ENCODE measurements at places on chromosomes 13 and 19.

GRCh38 chr19:35741203-35741515 lies 1.1 kb downstream of the IGFLR1 start:
- no peak for DNase-seq

DNA sequence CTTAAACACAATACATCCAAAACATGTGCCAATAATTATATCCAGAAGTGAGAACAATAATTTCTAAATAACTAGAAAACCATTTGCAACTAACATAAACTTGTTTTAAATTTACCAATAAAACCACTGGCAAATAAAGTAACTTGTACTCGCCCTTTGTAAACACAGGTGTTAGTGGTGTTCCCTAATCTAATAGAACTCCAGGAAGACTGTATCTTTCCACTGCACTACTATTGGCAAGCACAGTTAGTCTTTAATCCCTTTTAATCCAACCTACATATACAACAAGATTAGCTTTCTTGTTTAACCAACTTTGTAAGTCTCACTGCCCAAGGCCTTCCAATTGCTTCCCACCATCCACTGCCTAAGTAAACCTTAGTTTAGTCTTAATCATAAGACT lies 79.5 kb downstream of the PCDH9 start:
- no peak for DNase-seq

- DNase-seq, result no peak
Measured at GRCh38 chr19:40053491-40053890, 2.5 kb downstream of the ZNF780B start.

DNA sequence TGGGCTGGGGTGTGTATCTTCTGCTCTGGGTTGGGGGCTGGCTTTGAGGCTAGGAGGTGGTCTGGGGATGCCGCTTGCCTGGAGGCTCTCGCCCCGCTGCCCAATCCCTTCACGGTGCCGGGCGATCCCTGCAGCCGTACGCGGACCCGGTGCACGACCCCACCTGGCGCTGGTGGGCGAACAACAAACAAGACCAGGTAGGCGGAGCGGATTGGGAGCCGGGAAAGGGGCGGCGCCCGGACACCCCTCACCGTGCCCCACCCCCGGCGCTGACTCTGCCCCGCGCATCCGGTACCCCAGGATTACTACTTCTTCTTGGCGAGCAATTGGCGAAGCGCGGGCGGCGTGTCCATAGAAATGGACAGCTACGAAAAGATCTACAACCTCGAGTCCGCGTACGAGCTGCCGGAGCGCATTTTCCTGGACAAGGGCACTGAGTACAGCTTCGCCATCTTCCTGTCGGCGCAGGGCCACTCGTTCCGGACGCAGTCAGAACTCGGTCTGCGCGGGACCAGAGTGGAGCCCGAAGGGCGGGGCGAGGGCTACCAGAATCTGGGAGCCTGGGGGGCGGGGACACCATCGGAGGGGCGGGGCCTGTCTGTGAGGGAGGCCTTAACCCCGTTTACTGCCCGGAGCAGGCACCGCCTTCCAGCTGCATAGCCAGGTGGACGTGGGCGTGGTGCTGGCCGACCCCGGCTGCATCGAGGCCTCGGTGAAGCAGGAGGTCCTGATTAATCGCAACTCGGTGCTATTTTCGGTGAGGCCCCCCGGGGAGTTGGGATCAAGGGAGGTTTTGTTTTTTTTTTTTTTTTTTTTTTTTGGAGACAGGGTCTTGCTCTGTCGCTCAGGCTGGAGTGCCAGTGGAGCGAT lies 12.1 kb upstream of the PSMD8 start:
- DNase-seq, result peak; percentile 70

DNA sequence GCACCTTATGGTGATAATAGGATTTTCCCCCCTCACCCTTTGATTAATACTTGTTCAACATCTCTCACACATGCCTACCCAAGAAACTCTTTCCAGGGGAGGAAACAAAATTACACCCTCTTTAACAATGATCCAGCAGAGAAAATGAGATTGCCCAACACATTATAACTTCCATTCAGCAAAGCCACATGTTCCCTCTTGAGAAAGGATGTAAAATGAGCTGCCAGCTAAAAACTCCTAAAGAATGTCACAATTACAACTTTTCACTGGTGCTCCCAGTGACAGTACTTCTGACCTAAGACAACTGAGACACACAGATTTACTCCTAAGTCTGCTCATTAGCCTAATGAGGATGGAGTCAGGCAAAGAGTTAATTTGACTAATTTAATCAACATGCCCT lies 621.4 kb downstream of the DIAPH3 start:
- DNase-seq, result no peak

- DNase-seq, result no peak
Measured at GRCh38 chr19:28289295-28290063, 923.5 kb downstream of the UQCRFS1 start.

DNA sequence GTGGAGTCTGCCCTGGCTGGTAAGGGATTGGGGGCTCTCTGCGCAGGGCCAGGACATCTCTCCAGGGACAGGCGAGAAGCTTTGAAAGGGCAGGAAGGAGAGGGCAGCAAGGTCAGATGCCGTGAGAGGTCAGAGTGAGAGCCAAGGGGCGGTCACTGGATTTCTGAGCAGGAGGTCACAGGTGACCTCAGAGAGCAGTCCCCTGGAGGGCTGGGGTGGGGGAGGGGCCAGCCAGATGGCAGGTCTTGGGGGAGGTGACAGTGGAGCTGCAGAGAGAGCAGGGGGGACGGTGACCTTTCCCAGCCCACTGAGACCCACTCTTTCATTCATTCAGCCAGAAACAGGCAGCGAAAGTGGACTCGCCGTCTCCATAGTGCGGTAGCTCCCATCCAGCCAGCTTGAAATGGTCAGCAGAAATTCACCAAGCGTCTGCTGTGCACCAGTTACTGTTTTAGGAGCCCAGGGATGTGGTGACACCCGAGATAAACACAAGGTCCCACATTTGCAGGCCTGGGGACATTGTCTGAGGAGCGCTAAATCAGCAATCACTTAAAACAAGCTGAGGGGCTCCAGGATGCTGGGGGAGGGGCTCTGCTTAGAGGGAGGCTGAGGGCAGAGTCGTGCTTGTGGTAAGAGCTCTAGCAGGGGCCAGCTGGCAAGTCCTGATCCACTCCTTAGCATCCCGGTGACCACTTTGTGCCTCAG lies 10.2 kb downstream of the CARM1 start:
- no peak for DNase-seq

GRCh38 chr19:12485571-12485970 lies 955 bp upstream of the ZNF709 start:
- no peak for DNase-seq

GRCh38 chr19:31254611-31255010 lies 94.6 kb downstream of the TSHZ3 start:
- DNase-seq, result no peak

DNA sequence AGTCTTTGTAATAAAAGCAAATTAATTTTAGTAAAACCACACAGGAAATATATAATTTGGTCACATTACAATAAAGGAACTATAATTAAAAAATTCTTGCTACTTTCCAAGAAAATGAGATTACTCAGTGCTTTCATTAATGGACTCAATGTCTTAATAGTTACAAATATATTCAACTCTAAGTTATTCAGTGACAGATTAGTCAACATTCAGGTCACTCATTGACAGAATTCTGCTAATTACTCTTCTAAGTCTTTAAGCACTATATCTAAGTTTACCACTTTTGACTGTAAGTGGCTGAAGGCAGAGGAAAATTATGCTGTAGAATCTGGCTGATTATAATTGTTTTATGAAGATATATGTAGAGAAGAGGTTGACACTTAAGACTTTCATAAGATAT lies 1365.0 kb downstream of the EFNB2 start:
- no peak for DNase-seq

GRCh38 chr13:110297011-110297410 lies 9.9 kb downstream of the COL4A1 start:
- DNase-seq, result no peak

DNA sequence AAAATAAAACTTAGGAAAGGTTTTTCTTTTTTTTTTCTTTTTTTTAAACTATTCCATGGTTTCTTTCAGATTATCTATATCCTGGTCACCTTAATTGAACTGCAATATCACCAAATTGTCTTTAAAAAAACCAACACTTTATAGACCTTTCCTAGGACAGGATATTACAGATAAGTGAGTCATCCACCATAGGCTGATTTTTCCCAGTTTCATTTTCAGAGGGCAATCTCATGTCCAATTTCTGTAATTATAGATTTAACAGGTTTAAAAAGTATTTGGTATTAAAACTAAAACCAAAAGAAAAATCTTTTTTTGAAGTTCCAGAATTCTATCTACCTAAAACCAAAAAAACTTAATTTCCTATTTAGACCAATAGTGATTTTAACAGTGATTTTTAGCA lies 13.2 kb downstream of the SPART start:
- no peak for DNase-seq

- DNase-seq, result peak; percentile 19
Measured at GRCh38 chr19:17385878-17386611, 8.0 kb downstream of the CCDC194 start.

GRCh38 chr19:10305139-10305806 lies 4.3 kb downstream of the ZGLP1 start:
- DNase-seq, result peak; percentile 48

GRCh38 chr13:90533866-90534265 lies 813.6 kb upstream of the MIR17HG start:
- DNase-seq, result no peak

- no peak for DNase-seq
Measured at GRCh38 chr13:29497137-29497654, 98.3 kb downstream of the SLC7A1 start.

GRCh38 chr19:17406046-17406886 lies 836 bp upstream of the BST2 start:
- peak; percentile 74 for DNase-seq

- no peak for DNase-seq
Measured at GRCh38 chr19:50882188-50882587, 8.9 kb downstream of the KLK2 start.

- DNase-seq, result peak; percentile 96
Measured at GRCh38 chr13:108326309-108326708, 56.8 kb downstream of the TNFSF13B start.

- no peak for DNase-seq
Measured at GRCh38 chr19:57363688-57364181, 384 bp downstream of the TRAPPC2B start.

- DNase-seq, result no peak
Measured at GRCh38 chr13:102495663-102496062, 93.8 kb upstream of the FGF14 start.

GRCh38 chr13:56457535-56458190 lies 683.1 kb upstream of the PRR20A start:
- no peak for DNase-seq

GRCh38 chr13:105007166-105007808 lies 1528.2 kb downstream of the EFNB2 start:
- DNase-seq, result no peak

DNA sequence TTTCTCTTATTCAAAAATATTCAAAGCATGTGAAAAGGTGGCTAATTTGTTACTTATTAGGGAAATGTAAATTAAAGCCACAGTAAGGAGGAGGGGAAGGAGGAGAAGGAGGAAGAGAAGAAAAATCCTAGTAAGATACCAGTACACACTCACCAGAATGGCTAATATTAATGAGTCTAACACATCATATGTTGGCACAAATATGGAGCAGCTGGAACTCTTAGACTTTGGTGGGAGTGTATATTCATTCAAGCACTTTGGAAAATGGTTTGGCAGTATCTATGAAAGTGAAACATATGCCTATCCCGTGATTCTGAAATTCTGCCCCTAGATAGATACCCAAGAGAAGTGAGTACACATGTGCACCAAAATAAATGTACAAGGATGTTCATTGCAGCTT lies 38.1 kb upstream of the RGCC start:
- DNase-seq, result no peak

DNA sequence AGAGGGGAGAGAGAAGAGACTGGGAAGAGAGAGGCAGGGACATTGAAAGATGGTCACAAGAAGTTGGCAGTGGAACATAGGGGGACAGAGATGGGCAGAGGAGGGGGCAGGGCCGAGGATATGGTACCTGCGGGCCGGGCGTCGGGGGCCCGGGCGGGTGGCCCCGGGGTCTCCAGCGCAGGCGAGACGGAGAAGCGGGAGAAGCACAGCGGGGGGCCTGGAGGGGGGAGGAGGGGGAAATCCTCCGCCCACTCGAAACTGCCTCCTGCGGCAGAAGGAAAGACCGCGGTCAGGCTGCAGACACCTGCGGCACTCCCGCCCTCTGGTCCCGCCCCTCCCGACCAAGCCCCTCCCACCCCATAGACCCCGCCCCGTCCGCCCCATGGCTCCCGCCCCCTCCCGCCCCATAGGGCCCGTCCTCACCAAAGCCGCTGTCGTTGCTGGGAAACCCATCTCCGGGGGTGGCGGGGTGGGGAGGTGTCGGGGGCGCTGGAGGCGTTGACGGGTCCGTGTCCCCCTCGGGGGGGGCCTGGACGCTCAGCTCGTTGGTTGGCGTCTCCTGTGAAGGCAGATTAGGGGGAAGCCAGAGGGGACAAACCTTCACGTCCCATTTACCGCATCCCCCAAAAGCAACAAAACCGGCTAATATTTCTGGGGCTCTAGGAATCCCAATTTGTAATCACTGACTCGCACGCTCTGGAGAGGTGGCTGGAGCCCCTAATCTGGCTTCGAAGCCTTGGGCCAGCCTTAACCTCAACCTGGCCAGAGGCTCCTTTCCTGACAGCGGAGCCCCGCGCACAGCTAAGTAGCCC lies 20.4 kb downstream of the LMTK3 start:
- DNase-seq, result no peak

DNA sequence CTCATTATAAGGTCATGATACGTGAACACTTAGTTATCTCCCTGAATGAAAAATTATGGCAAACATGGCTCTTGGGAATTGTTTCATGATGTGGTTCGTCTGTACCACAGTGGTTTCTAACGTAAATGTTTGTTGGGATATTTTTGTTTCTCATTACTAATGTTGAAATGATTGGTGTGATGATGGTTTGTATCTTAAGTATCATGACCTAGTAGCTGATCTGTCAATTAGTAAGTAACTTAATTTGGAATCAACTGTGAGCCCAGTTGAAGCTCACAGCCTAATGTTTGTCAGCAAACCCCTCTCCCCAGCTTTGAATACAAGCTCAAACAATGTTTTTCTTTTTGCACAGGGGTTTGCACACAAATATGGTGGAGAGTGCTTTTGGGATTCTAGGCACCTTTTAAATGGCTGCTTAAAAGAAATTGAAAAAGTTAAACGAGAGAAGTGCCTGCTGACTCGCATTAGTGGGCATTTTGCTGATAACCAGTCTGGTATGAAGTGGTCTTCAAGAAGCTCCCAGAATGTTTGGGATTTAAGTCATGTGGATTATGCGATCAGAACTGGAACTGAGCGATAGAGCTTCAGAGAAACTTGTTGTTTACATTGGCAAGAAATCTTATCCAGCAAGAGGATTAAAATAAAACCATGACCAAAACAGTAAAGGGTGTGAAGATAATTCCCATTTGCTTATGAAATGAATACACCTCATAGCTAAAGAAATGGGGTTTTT lies 68.2 kb downstream of the LMO7 start:
- no peak for DNase-seq

GRCh38 chr19:16446724-16447368 lies 24.9 kb downstream of the EPS15L1 start:
- DNase-seq, result peak; percentile 57

DNA sequence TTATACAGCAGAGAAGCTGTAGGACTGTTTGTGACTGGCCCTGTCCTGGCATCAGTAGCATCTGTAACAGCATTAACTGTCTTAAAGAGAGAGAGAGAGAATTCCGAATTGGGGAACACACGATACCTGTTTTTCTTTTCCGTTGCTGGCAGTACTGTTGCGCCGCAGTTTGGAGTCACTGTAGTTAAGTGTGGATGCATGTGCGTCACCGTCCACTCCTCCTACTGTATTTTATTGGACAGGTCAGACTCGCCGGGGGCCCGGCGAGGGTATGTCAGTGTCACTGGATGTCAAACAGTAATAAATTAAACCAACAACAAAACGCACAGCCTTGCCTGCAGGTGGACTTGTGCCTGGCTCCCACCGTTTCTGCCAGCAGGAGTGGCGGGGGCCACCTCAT lies 27.3 kb upstream of the LDLR start:
- DNase-seq, result no peak
